NCI-H1436 treated with DMSO at 0.1 percent for 48 hours (cell line): ENCODE measurements at places on chromosomes 6 and 20.

DNA sequence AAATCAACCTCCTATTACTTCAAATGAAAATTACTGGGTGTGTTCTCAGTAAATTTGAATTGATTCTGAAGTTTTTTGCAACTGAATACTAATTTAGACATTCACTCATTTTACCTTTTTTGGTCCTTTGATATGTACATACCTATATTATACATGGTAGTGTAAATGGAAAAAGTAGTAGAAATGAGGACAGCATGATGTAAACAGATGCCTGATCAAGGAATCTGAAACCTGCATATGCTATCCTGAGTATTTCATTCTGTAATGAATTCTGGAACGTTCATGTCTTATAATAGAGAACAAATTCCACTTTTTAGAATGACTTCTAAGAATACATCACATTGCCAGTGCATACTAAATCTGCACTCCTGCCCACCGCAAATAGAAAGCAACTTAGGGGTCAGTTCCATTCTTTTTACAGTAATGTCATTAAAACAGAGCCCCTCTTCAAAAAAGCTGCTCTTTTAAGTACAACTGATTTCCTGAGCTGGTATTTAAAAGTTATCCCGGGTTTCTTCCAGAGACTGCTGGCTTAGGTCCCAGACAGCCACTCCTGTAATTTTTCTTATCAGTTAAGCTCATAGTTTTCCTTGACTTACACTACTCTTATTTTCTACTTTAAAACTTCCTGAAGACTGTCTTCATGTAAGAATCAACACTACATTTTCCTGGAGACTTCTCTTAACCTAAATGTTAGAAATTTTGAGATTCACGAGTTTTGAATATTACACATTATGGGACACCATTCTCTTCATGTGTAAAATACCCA, 48.4 kb downstream of the MAP3K7 start:
- DNase-seq = no peak

DNA sequence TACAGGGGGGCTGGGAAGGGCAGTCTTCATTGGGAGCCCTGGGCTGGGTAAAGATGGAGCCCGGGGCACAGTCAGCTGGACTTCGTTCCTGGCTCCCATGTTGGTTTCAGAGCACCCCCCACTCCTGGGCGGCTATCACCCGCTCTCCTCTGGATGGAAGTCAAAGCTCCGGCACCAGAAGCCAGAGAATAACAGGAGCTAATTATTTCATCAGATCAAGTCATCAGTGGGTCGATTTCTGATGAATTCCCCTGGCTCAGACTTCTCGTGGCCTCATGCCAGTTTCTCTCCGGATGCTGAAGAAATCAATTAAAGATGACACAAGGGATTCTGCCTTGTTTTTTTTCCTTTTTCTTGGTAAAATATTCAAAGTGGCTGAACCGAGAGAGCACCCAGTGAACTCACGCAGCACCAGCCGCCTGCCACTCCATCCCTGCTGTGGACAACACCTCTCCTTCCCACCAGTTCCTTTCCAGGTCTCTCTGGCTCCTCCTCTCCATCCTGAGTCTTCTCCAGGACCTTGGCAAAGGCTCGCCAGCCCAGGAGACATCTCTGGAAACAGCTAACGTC, 22.5 kb downstream of the SULF2 start:
- DNase-seq = no peak

- no peak for DNase-seq
Measured at GRCh38 chr20:48393737-48394314, 434.0 kb downstream of the PREX1 start.

GRCh38 chr20:1588533-1589460, 31.0 kb downstream of the SIRPB1 start:
- no peak for DNase-seq

DNA sequence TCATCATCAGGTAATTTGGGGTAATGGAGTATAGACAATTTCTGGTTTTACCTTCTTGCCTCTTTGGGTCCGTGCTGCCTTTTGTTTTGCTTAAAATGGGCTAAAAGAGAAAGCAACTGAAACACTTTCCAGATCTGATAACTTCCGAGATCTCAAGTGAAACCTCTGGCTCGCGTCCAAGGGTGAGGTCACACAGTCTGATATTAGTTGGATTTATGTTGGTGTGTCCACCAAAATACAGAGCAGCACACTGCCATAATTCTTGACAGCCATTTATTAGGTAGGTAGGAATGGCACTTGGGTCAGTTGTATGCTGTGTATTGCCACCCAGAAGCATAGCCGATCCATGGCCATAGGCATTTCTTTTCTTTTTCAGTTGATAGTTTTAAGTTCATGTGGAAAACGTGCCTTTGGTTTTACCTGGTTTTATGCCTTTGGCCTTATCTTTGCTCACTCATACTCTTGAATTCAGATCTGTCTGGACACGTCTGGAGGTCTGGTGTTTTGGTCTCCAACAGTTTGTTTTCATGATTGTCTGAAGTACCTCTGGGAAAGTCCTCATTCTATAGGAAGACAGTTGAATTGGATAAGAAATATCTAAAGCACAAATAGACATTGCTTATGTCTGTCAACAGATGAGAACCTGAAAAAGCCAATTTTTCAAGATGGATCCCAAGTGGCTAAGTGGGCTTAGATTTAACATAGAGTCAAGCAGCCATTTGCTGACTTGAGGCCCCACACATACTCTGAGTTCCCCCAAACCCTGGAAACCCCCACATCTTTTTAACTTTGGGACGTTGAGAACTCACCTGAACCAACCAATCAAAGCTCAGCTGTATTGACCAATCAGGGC, 320.8 kb downstream of the SOX4 start:
- DNase-seq = no peak

- no peak for DNase-seq
Measured at GRCh38 chr6:166312832-166313231, 4.6 kb upstream of the PRR18 start.

GRCh38 chr20:16747291-16747811, 807 bp upstream of the OTOR start:
- DNase-seq = no peak

- DNase-seq = no peak
Measured at GRCh38 chr6:14472255-14472985, 354.8 kb downstream of the CD83 start.

DNA sequence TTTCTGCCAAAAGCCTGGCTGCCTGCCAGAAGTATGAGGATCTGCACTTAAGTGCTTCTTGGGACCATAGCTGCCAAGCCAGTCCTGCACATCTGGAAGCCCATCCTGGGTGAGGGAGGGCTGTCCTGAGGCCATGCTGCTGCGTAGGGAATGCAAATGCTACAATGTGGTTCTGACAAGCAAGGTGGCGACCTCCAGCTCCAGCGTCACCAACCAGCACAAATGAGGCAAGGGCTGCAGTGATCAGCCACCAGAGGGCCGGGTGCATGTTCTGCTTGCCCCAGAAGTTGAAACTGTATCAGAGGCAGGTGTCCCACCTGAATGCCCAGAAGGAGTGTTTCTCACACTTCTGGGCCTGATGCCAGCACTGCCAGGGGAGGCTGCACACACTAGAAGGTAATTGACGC, 99.1 kb upstream of the KCNQ5 start:
- peak; percentile 43 for DNase-seq

DNA sequence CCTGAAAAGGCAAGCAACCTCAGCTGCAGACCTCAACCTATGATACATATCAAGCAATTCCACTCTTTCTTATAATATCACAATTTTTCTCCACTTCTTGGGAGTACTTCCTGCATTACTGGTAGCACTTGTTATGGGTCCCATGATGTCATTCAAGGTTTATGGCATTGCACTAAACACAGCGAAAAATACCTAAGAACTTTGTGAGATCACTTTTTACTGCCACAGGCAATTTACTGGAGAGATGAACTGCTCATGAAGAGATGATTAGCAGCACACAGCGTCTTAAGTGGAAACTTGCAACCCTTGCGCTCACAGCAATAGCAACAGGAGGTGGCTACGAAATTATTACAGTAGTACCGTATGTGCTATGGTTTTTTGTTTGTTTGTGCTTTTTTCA, 19.3 kb upstream of the RIMS4 start:
- no peak for DNase-seq

DNA sequence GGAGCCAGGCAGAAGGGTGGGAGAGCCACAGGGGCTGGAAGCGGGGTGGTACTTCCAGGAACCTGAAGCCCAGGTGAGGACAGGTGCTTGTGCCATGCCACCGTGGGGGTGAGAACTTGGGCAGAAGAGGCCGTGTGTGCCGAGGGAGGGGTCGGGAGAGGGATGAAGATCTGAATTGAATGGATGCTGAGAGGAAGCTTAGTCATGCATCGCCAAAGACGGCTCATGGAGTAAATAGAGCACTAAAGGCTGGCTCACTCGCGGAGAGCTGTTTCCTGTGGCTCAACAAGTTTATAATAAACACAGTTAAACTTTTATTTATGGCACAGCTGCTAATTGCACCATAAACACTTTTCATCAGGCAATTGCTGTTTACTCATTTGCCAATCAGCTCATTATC, 21.7 kb upstream of the MYT1 start:
- DNase-seq = no peak

- no peak for DNase-seq
Measured at GRCh38 chr6:132364306-132365074, 36.8 kb downstream of the MOXD1 start.
